CD8-positive, alpha-beta T cell (primary cell): ENCODE measurements at places on chromosomes 7 and 10.

GRCh38 chr7:81719865-81720264 is 50.0 kb downstream of the HGF start:
- DNase-seq, result no peak

- DNase-seq, result no peak
Measured at GRCh38 chr10:65798133-65798532, 1127.7 kb upstream of the LRRTM3 start.

DNA sequence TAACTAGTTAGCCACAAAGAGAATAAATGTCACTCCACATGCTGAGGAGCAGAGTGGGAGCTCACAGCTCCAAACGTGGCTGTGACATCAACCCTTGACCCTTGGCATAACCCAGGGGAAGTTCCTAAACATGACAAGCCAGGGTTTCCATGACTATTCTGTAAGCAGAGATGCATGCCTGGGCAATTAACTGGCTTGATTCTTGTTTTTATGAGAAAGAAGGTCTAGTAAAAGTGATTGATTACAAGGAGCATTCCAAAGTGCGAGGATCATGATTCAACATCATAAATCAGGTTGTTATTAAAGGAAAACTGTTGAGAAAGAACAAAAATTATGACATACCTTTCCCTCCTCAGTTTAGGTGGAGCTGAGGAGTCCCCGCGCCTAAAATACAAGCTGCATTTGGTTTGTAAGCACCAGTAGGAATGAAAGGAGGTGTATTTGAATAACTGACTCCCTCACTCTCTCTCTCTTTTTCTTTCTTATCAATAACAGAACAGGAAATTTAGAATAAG is 108.4 kb downstream of the SFMBT2 start:
- no peak for DNase-seq

DNA sequence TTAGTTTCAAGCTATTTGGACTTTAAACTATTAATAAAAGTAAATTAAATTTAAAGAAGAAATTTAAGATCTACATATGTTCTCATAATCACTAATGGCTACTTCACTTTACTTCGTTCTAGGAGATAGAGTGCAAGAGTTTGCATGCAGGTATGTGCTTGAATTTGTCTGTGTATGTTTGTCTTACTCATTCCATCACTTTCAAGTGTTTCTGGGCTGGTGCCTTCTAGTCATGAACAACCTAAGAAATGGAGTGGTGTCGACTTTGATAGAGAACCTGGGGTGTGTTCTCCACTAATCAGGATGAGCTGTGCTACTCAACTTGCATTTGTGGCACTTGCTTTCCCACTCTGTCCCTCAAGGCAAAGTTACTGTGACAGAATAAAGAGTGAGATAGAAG is 169.9 kb downstream of the KCND2 start:
- no peak for DNase-seq

GRCh38 chr10:43471935-43472720 is 35.2 kb downstream of the ZNF487 start:
- DNase-seq, result no peak

DNA sequence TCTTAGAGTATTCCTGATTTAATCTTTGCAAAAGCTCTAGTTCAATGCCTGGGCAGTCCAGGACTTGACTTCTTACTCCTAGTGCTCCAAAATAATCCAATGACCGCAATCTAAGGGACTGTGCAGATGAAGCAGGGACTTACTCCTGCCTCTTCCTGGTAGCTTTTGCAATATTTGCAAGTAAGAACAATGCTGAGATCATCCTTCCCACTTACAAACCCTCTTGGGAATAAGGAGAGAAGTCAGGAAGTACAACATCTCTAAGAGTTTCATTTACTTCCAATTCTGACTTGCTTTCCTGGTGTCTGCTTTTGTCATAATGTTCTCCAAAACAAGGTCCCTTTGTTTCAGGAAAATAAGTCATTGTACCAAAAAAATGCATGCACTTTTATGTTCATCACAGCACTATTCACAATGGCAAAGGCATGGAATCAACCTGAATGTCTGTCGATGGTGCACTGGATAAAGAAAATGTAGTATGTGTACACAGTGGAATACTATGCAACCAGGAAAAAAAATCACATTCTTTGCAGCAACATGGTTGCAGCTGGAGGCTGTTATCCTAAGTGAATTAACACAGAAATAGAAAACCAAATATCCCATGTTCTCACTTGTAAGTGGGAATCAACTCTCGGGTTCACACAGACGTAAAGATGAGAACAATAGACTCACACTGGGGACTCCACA is 7.1 kb upstream of the KCNMA1 start:
- no peak for DNase-seq

GRCh38 chr10:91593834-91594233 is 39.0 kb downstream of the PPP1R3C start:
- DNase-seq, result no peak

DNA sequence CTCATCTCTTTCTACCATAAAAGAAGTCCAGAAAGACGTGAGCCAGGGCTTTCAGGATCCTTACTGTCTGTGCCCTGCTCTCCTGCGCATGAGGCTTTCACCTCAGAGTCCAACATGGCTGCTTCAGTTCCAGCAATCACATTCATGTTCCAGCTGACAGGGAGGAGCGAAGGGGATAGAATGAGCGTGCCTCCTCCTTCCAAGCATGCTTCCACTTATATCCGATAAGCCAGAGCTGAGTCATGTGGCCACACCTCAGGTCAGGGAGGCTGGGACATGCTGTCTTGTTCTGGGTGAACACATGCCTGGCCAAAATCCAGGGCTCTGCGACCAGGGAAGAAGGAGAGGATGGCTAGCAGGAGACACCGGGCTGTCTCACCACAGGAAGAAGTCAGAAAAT is 248.2 kb downstream of the SKAP2 start:
- DNase-seq, result no peak

GRCh38 chr10:5616836-5617235 is 49.6 kb downstream of the ASB13 start:
- DNase-seq, result no peak

- DNase-seq, result no peak
Measured at GRCh38 chr10:63264617-63265221, 131.6 kb downstream of the NRBF2 start.

DNA sequence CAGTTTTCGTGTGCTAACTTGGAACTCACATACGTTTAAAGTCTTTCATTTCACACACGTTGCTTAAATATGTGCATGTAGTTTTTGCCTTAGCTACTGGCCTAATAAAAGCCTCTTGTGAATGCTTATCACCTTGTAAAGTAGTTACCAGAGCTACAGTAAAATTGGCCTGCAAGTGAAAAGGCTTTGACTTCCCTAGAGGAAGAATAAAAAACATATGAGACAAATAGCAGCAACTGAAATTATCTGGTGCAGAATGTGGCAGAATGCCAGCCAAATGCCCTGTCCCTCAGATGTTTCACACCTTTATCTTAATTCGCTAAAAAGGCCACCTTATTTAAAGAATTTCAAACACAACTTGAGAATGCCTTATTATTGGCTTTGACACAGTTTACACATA is 28.1 kb upstream of the RPA3 start:
- DNase-seq, result no peak

GRCh38 chr7:92671505-92672169 is 81.4 kb upstream of the FAM133B start:
- no peak for DNase-seq

GRCh38 chr7:80631421-80631820 is 7.0 kb upstream of the CD36 start:
- no peak for DNase-seq

DNA sequence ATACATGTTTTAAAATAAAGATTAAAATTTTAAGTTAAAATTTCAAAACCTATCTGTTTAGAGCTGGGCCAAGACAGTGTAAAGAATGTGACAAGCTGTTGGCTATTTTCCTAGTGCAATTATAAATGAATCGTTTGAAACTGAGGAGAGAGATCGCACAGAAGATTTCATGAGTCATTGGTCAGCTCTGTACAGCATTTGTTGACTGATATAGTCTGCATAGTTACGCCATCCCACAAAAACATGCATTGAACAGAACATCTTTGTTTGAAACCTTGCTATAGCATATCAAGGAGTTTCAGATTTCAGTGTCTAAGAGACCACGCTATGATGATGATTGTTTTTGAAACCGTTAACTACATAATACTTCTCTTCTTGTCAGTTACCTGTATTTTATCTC is 1.3 kb upstream of the C10orf67 start:
- DNase-seq, result no peak

DNA sequence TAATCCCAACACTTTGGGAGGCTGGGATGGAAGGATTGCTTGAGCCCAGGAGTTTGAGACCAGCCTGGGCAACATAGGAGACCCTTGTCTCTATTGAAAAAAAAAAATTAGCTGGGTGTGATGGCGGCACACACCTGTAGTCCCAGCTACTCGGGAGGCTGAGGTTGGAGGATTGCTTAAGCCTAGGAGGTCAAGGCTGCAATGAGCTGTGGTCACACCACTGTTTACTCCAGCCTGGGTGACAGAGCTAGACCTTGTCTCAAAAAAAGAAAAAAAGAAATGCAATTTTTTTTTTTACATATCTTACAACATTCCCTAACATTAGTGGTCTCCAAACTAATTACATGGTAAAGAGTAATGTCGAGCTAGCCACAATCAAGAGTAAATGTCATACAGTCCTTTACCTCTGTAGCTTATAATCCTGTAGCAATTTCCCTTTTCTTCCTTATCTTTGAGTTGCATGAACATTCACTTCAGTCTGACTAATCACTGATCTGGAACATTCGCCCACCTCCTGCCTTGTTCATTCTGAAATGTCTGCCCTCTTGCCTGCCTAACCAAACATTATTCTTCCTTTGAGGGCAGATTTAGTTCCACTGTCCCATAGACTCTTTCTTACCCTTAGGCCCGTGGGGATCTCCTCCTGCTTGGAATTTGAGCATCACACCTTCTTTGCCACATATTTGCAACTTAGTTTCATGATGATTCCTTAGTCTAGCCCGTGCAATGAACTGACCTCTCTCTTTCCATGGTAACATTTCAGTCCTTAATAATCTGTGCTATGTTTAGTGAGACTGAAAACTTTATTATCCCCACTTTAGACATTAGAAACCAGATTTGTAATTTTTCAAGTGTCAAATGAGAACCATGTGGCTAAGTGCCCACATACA is 4.8 kb upstream of the VCL start:
- no peak for DNase-seq
